ENCODE measurements at places on chromosomes 12 and 14.

- no peak for DNase-seq
Observed at GRCh38 chr12:85504164-85504563, 224.1 kb downstream of the ALX1 start.

DNA sequence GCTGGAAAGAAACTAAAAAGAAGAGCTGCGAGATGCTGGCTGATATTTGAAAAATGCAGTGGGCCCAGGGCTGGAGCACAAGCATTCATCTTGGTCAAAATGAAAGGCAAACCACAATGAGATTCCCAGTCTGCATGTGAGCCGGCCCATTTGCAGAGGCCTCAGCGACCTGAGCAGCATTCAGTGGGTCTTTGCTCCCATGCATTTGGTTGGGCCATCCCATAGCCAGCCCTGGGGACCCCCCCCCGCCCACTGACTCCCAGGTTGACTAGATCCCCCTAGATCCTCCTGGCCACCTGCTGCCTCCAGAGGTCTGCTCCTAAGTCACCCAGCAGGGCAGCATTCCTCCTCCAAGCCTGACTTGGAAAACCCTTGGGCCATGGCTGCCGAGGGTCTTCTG lies 59.8 kb downstream of the PRMT8 start:
- DNase-seq = no peak

- DNase-seq = no peak
Observed at GRCh38 chr12:67760586-67761275, 112.2 kb downstream of the DYRK2 start.

GRCh38 chr12:54355104-54355815 lies 9.0 kb downstream of the GPR84 start:
- DNase-seq = no peak

- DNase-seq = no peak
Observed at GRCh38 chr14:91708795-91709194, 23.1 kb downstream of the CATSPERB start.

DNA sequence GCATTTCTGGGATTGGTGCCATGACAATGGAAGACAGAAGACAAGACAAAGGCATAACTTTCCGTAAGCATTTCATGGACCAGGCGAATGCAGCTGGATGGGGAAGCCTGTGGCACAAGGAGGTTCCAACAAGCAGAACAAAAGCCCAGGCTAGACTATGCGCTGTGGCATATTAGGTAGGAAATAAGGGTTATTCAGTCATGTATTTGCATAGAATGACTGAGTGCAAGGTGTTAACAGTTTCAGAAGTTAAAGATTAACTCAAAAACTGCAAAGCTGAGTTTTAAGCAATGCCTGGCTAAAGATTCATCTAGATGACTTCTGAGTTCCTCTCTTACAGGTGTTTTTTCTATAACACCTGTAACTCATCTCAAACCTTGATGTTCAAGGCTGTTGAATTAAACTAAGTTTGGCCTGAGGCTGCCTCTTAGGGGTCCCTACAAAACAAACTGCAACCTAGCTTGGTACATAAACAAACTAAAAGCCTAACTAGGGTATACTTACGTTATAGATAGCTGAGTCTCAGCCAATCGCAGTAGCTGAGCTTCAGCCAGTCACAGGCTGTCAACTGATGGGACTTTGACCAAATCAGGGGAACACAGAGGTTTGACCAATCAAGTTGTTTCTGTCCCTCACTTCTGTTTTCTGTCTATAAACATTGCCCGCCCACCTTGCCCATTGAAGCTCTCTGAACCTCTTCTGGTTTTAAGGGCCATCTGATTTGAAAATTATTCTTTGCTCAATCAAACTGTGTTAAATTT lies 52.2 kb upstream of the PLBD1 start:
- no peak for DNase-seq

DNA sequence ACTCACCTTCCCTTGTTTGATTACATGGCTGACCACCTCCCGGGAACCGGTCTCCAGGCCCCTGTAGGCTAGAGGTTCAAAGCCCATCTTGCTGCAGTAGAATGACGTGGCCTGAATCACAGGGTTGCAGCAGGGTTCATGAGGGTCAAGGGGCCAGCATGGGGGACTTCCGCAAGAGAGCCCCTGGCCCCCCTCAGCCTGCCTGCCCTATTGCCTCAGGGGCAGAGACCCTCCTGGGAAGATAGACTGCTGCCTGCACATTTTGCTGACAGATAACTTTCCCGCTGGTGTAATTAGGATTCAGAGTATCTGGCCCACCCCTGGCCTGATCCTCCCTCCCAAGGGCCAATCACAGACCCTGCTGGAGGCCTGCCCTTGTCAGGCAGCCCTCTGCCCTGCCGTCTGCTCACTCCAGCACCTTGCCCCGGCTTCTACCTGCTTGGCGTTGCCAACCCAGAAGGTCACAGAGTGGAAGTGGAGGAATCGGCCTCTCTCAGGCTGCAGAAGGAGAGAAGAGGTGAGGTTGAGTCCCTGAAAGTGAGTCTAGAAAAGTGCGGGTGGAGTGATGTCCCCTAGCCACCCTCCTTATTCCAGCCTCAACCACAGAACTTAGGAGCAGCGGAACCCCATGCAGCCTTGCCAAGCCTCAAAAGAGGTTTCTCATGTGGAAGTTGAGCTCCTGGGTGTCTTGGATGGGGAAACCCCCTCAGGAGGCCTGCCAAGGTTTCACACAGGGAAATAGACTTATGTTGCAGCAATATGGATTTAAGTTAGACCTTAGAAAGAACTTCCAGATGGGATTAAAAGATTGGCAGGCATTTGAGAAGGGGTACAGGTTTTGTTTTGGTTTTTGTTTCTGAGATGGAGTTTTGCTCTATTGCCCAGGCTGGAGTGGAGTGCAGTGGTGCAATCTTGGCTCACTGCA lies 1.1 kb downstream of the HPD start:
- DNase-seq = no peak

GRCh38 chr14:76687611-76688382 lies 73.5 kb upstream of the VASH1 start:
- no peak for DNase-seq

DNA sequence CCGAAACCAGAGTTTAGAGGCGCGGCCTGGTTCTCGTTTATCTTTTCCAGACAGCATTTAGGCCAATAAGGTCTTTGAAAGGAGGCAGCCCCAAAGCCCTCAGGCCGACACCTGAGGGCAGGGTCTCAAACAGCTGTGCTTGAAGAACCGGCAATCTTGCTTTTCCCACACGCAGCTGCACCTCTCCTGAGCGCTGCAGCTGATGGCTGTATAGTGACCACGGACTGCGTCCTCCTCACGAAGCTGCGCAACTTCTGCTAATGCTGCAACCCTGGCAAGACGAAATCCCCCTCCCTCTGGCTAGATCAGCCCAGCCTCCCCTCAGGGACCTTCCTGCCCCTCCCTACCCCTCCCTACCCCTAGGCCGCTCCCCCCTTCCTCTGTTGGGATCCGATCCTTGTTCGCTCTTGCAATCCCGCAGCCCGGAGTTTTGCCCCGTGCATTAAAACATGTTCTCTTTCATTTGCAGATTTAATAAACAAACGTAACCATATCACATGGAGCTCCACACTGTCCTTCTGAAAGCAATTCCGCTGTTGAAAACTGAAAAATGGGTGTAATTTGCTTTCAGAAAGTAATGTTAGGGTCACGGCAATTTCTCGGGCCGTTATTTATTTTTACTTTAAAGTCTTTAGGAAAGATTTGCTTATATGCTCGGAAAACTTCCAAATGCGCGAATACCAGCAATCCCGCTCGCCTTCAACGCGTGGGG lies 4.8 kb upstream of the PAX9 start:
- DNase-seq = no peak

DNA sequence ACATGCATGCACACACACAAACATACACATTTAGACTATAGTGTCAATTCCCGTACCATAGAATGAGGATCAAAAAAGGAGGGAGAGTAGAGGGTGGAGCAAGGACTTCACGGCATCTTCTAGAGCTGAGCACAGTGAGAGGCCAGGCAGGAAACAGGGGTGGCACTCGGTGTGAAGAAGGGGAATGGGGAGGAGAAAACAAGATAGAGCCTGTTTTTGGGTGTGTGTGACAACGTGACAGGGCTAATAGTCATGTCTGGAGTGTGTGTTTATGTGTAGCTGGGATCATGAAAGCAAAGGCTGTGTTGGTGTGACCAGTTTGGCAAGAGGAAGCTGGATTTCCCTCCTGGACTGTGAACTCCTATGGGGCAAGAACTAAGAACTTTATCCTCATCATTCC lies 9.9 kb upstream of the ACVR1B start:
- DNase-seq = no peak

DNA sequence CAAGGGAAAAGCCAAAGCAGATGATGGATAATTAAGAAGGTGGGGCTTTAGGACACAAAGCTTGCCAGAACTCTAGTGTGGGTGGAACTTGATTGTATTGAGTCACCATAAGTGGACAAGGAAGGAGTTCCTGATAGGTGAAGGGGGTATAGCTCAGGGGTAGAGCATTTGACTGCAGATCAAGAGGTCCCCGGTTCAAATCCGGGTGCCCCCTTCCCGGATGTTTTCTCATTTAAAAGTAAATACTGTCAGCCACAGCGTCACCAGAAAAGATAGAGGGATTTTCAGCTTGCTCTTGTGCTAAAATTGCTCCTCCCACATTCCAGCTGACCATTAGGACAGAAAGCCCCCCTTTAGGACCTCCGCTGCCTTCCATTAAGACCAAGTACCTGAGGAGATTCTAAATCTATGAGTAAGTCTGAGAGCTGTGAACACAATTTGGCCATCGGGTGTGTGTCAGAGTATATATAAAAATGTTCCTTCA lies 36.6 kb downstream of the DCAF4 start:
- DNase-seq = no peak

GRCh38 chr12:80504389-80505163 lies 60.5 kb downstream of the PTPRQ start:
- DNase-seq = no peak

DNA sequence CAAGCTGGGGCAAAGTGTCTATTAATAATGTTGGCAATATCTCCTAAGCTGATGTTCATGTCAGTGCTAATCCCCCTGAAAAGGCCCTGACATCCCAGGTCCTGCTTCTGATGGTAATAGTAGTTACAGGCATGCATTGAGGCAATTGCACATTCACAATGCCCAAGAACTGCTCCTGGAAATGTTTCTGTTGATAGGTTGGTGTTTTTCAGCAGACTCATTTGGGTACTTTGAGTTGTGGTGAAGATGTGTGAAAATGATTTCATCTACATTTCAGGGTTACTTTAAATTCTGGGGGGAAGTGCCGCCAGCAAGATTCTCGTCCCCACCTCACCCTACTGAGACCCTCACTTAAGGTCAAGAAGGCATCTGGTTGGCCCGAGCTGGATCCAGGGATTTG lies 92.9 kb downstream of the BBS10 start:
- DNase-seq = no peak

DNA sequence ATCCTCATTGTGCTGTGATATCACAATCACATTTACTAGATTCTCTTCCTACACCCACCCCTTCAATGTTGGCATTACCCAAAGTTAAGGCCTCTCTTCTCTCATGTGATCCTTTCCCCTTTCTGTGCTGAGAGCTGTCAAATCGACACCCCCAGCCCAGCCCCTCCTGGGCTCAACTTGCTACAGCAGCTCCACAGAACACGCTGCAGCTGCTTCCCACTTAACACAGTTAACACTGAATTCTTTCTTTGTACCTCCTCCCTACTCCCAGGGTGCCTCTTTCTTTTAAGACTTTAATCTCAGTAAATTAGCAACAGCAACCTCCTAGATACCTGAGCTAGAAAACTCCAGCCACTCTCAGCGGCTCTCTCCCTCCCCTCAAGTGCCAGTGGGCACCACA lies 17.8 kb downstream of the SPTB start:
- DNase-seq = no peak

DNA sequence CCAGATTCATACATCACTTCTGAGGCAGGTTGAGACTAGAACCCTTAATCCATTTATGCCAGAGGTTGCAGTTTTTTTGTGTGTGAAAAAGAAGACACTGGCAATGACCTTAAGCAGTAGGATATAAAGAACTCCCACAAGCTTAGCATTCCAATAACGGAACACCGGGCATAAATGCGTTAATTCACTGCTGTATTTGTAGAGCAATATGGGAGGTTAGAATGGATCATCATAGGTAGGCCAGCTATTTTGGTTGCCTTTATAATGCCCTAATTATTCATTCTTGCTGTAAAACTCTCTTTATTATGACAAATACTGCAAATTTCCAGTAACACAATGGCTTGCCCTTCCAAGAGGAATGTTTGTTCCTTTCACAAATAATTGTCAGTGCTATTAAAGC lies 322.7 kb downstream of the SOX5 start:
- no peak for DNase-seq

DNA sequence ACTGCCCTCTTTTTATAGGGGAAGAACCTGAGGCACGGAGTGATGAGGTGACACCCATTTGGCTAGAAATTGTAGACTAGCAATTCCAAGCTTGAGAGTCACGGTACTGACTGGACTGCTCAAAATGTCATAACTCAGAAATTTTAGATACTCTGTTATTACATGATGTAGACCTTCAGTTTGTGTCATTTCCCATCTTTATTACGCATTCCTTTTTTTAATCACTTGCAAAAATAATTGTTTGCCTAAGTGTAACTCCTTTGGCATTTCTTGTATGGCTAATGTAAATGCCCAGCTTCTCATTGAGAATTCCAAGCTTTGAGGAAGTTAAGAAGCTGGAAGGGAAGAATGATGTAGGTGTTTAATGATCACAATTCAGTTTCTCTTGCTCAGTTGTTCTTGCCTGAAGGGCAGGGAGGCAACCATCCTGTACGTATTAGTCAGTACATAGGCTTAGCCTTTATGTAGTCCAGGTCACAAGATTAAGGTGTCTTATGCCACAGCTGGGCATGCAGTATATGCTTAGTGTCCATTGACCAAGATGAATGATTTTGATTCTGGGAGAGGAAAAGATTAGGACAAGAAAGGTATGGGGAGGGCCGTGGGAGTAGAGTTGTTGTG lies 68.2 kb upstream of the EVL start:
- no peak for DNase-seq

DNA sequence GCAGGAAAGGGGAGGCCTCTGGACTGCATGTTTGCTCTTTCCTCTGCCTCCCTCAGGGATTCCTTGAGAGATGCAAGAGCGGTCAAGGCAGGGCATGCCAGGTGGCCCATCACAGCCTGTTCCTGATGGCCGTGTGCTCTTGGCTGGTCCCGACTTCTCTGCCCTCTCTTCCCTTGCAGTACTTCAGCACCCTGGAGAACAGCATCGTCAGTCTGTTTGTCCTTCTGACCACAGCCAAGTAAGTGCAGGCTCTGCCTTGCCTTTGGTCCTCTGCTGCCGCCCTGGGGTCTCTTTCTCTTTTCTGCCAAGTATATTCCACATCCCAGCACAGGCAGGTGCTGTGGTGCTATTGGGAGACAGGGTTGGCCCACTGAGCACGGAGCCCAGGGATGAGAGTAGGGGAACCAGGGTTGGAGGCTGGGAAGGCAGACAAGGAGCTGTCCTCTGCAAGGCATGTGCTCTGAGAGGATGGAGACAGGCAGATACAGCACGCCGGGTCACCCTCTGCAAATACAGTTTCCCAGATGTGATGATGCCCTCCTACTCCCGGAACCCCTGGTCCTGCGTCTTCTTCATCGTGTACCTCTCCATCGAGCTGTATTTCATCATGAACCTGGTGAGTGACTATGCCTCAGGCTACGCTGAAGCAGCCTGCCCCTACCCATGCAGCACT lies 51.9 kb downstream of the TPCN1 start:
- DNase-seq = no peak

- peak; percentile 87 for DNase-seq
Observed at GRCh38 chr14:90454041-90455000, 57.5 kb downstream of the CALM1 start.

All from right cardiac atrium (tissue), 5 donors.